ENCODE measurements at places on chromosomes 5 and 9.

GRCh38 chr9:81146684-81147337, 542.5 kb downstream of the TLE1 start:
- no peak for DNase-seq

- DNase-seq: no peak
Measured at GRCh38 chr5:17999858-18000257, 365.6 kb downstream of the TAF11L14 start.

GRCh38 chr5:159182691-159183090, 26.7 kb downstream of the RNF145 start:
- no peak for DNase-seq

GRCh38 chr5:130868186-130868840, 296.7 kb downstream of the HINT1 start:
- no peak for DNase-seq

GRCh38 chr9:109586993-109587392, 88.9 kb upstream of the PTPN3 start:
- DNase-seq: no peak

GRCh38 chr9:102855641-102856040, 139.5 kb upstream of the CYLC2 start:
- no peak for DNase-seq

DNA sequence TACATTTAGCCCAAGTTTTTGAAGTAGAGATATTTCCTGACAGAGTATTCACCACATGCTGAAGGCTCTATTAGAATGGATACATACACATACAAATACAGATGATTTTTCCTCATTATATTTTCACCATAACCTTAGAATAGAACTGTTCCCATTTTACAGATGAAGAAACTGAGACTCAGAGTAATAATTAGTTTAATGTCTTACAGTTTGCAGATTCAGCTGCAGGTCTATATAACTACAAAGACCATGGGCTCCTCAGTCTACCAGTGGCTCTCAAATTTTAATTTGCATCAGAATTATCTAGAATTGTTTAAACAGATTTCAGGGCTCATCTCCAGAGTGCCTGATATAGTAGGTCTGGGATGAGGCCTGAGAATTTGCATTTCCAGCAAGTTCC, 64.4 kb downstream of the GRAMD2B start:
- DNase-seq: no peak

GRCh38 chr9:3856592-3856991, 330.8 kb upstream of the RFX3 start:
- no peak for DNase-seq

GRCh38 chr5:51816427-51816826, 433.2 kb downstream of the ISL1 start:
- DNase-seq: no peak

DNA sequence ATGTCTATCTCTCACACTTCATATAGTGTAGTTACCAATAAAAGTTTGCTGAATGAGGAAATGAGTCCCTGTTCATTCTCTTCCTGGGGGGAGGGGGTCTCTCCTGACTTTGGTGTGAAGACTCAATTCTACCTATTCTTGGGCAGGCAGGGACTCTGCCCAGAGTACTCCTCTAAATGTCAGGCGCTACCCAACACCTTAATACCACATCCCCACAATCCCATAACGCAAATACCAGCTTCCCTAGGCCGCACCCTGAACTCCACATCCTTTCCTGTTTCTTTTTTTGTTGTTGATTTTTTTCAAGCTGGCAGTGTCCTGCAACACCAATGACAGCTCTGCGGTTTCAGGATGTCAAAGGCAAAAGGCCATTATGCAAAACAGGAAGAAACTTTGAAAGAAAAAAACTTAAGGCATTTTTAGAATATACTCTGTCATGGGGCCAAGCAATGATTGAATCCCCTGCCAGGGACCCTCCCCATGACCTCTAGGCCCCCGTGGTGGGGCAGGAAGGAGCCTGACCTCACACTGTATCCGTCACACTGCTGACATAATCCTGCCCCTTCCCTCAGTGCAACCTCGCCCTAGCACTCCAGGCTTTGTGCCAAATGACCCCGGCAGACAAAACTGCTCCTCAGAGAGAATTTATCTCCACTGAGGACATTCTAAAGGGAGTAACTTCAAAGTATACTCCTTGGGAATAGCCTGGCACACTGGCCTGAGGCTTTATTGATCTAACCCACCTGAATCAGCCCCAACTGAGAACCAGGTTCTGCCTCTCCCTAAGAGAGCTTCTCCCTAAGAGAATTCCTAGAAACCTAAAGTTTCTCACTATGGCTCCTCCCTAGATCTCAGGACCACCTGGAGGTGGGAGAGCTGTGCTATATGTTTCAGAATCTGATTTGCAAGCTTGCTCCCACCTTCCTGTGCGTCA, 8.0 kb downstream of the B4GALT1 start:
- DNase-seq: peak; percentile 69
